Caudate nucleus (tissue), 63 donors: ENCODE measurements at places on chromosomes 12 and 14.
A peak's percentile ranks its signal among the peaks of the same experiment; 100 is the strongest.

DNA sequence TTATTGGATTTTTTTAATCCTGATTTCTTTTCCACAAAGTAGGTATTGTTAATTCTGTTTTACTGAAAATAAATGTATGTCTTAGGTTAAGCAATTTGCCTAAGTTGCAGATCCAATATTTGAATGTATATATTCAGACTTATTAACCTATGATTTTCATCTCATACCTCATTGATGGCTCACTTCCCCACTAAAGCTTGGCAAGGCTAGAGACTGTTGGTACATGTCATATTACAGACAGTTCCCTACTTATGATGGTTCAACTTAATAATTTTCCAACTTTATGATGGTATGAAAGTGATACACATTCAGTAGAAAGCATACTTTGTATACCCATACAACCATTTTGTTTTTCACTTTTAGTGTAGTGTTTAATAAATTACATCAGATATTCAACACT is 33.2 kb upstream of the KCNH3 start:
- DNase-seq, result no peak

DNA sequence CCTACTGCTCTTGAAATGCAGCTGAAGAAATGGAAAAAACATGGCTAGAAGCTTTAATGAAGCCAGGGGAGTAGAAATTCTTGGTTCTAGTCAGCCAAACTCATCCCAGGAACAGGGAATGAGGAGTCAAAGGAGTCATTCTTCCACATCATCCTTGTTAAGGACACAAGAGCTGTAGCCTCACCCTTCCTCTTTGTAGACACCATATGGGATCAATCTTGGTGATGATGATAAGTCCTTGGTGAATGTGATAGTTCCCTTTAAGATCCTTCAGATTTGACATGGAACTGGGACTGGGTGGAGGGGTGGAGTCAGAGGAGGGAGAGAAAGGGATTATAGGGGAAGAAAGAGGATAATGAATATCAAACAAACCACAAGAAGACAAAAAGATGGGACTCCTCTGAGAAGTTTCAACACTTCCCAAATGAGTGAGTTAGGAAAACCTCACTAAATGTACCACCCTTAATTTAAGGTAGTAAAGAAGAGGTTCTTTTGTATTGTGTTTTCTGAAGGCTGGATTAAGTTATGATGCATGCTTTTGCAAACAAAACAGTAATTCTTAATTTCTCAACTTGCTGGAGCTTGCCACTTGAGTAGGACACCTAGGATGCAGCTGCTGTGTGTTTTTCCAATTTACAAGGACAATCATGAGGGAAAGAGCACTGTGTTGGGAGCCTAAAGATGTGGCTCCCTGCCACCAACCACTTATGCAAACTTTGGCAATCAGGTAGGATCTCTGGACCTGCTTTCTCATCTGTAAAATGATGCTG is 104.0 kb downstream of the WIF1 start:
- DNase-seq, result no peak

GRCh38 chr14:35944847-35945246 is 118.7 kb downstream of the BRMS1L start:
- no peak for DNase-seq

DNA sequence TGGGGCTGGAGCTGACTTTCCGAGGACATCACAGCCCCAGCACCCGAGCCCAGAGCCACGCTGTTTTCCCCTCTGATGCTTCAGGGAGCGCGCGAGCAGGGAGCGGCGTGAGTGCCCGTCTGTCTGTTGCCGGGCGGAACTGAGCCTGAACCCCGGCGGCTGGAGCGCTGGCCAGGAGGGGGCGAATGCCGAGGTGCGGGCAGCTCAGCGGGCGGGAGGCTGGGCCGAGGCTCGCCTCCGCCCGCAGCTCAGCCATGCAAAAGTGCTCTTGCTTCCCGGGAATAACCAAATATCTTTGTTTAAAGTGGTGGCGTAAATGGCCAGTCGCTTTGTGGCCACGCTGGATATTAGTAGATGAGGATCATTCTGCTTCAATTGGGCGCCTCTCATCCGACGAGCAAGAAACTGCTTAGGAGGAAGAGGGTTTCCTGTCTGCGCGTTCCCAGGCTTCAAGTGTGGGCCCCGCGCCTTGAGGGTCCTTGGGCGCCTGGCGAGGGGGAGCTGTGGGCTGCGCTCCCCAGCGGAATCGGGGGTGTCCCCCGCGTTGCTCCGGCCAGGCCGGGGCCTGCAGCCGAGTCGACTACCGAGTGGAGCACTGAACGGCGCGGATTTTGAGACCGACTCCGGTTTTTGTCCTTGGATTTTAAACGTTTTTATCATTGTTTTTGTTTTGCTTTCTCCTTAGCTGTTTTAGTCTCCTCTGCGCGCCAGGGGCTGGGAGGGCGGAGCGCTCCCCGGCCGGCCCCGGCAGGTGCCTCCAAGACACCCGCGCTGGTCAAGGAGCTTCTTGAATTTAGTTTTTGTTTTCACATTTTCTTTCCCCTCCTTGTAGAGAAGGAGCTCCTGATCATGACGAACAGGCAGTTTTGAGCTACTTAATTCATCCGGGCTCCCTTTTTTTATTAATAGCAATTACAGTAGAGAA is 831 bp upstream of the NKX2-1 start:
- no peak for DNase-seq

DNA sequence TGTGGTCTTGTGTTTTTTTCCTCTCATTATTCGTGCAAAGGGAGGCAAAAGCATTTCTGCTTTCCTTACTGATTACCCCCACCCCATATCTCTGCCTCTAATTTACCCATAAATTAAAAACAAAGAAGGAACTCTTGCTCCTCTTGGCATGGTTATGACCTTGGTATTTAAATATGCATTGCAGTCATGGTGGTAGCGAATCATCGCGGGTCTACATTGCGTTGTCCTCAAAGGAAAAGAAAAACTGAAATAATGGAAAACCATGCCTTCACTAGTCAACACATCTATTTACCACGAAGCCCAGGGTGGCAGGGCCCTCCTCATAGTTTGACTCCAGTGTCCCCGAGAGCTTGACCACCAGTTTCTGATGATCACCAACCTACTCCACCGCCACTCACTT is 126.7 kb upstream of the PARP11 start:
- no peak for DNase-seq

DNA sequence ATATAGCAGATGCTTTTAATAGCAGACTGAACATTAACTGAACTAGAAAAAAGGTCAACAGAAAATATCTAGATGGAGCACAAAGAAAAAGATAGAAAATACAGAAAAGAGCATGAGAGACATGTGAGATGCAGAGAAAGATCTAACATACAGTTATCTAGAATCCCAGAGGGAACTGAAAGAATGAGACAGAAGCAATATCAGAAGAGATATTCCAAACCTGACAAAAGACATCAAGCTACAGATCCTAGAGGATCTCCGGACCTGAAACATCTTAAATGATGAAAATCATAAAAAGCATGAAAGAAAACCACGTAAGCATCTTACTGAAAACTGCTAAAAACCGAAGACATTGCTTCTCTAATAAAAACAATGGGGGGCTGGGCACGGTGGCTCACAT is 75.0 kb downstream of the NUMB start:
- DNase-seq, result no peak

GRCh38 chr12:55771736-55772135 is 28.8 kb downstream of the GDF11 start:
- DNase-seq, result no peak

DNA sequence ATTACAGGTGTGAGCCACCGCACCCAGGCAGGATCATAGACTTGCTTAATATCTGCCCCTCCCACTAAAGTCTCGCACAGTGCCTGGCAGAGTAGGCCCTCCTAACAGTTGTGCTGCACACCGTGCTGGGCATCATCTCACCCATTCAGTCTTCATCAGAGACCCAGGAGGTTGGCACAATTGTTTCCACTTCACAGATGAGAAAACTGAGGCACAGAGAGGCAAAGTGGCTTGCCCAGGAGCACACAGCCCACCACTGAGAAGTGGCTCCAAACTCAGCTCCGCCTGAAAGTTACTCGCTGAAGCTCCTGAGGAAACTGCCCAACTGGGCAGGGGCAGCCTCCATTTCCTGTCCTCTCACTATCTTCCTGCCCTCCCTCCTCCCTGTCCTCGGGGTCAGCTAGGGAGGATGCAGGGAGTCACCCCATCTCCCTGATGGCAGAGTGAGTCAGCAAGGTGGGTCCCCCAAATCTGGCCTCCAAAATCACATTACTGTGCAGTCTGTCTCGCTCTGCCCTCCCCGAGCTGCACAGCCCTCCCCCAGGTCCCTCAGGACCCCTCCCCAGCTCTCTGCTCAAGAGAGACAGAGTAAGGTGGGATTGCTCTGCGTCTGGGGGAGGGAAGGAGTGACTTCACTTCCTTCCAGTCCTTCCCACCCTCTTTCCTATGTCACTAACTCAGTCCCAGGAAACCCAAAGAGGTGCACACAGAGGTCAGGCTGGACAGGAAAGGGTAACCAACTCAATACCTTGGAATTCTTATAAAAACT is 5.7 kb downstream of the SLC8B1 start:
- no peak for DNase-seq

- DNase-seq, result no peak
Measured at GRCh38 chr12:15143467-15143866, 77.8 kb downstream of the RERG start.

DNA sequence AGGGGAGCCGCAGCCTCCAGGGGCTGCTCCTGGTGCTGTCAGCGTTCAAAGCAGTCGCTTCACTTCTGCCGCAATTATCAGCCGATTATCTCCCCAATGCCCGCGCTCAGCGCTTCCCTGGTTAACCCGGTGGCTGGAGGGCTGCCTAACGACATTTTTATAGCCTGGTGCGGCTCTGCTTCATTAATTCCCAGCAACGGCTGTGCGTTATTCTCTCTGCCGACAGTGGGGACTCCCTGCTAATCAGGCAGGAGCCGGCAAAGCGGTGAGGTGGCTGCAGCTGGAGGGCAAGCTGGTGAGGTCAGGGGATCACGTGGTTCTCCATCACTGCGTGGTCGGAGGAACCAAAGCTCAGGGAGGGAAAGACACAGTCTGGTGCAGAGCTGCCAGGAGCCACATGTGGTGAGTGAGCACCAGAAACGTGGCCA is 62.9 kb downstream of the GLRX5 start:
- DNase-seq, result peak; percentile 6

GRCh38 chr12:53267306-53267998 is 647 bp upstream of the ESPL1 start:
- no peak for DNase-seq

- DNase-seq, result no peak
Measured at GRCh38 chr12:113835896-113836295, 130.2 kb downstream of the RBM19 start.

DNA sequence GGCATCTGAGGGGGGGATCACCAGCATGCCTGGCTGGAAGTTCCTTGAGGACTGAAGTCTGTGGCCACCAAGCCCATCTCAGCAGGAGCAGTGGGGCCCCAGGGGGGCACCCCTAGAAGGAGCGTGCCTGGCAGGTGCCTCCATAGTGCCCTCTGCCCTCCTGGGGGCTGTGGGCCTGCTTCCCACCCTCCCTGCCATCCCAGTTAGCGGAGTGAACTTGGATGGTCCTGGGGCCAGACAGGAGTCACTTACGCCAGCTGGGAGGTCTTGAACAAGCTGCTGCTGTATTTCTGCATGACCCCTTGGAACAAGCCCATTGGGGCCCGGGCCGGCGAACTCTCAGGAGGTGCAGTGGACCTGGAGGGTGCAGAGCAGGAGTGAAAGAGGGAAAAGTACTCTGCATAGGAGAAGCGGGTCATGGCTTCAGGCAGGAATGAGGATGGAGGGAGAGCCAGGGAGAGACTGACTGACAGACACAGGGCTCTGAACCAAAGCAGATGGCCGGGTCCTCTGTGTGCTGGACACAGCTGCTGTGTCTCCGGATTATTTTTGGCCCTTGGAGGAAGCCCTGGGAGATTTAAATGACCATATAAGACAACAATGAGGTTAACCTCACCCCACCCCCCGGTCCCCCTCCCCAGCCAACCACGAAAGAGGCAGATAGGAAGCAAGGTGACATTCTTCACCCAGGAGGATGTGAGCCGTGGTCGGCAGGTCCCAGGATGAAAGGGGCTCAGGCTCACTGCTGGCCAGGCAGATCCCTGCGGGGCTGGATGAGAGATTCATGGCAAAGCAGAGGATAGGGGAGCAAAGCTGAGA is 19.6 kb downstream of the ASB2 start:
- DNase-seq, result peak; percentile 24

DNA sequence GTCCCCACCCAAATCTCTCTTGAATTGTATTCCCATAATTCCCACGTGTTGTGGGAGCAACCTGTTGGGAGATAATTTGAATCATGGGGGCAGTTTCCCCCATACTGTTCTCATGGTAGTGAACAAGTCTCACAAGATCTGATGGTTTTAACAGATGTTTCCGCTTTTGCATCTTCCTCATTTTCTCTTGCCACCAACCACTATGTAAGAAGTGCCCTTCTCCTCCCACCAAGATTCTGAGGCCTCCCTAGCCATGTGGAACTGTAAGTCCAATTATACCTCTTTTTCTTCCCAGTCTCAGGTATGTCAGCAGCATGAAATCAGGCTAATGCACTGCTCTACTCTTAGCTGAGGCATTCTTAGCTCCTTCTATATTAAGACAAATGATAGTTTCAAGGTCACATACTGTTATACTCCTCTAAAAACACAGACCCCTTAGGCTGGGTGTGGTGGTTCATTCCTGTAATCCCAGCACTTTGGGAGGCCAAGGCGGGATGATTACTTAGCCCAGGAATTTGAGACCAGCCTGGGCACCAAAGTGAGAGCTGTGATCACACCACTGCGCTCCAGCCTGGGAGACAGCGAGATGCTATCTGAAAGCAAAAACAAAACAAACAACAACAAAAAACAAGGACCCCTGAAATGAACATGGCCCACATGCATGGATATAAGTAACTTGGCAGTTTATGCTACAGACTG is 3.6 kb downstream of the SCAF11 start:
- DNase-seq, result no peak

DNA sequence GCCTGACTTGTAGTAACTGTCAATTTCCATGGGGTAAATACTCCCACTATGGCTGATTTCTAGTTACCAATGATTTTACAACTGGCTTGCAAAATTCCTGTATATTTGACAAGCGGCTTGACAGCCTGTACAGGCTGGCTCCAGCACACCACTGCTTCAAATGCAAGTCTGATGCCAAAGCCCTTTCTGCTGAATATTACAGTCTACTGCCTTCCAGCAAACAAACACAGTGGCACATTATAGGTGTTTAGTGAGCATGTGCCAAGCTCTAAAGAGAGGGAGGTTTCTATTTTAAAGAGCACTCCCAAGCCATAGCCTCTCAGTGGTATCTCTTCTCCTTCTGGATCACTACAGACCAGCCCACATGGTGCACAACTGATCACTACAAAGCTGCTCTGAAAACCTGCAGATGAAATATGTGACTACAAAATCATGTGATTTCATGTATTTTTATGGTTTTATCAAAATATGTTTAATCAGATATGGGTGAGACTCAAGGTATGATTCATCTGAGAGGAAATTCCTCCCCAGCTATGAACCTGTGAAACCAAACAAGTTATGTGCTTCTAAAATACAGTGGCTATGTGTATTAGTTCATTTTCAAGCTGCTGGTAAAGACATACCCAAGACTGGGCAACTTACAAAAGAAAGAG is 101.5 kb downstream of the RPAP3 start:
- DNase-seq, result no peak

GRCh38 chr12:97752129-97752528 is 289.5 kb downstream of the RMST start:
- no peak for DNase-seq

- DNase-seq, result no peak
Measured at GRCh38 chr12:43362910-43363694, 188.9 kb downstream of the ADAMTS20 start.
